ENCODE measurements at places on chromosomes 16 and 17.

- DNase-seq = no peak
Measured at GRCh38 chr17:34365340-34365739, 2.3 kb upstream of the CCL1 start.

DNA sequence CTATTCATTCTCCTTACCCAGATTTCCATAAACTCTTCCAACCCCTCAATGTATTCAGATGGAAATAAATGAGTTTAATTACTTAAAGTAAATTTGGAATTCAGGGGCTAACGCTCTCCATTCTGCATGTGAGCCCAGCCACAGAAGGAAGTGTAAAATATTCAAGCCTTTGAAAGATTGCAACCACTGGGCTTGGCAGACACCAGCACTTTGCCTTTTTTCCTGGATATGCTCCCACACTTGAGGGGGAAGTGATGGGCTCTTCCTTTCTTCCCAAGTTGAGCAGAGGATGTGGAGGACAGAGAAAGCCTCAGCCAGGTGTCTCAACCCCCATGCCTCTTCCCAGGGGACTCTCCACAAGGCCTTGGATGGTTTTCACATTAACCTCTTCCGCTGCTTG, 825.1 kb upstream of the EEF2KMT start:
- DNase-seq = no peak

DNA sequence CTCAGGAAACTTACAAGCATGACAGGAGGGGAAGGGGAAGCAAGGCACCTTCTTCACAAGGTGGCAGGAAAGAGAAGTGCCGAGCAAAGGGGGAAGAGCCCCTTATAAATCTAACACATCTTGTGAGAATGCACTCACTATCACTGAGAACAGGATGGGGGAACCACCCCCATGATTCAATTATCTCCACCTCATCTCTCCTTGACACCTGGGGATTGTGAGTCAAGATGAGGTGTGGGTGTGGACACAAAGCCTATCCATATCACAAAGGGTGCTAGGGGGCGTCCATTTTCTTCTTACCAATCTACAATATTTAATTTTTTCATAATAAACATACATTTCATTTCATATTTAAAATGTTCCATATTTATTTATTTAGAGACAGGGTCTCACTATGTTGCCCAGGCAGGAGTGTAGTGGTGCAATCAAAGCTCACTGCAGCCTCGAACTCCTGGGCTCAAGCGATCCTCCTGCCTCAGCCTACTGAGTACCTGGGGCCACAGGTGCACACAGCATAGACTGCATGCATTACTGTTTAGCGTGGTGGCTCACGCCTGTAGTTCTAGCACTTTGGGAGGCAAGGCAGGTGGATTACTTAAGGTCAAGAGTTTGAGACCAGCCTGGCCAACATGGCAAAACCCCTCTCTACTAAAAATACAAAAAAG, 26.5 kb upstream of the FAAP100 start:
- DNase-seq = no peak

GRCh38 chr16:2720719-2721633, 952 bp upstream of the PRSS27 start:
- peak; percentile 87 for DNase-seq

GRCh38 chr17:40559954-40560591, 5.2 kb downstream of the CCR7 start:
- peak; percentile 87 for DNase-seq

GRCh38 chr17:15169676-15170075, 95.5 kb downstream of the PMP22 start:
- peak; percentile 70 for DNase-seq

- DNase-seq = no peak
Measured at GRCh38 chr16:25812215-25812614, 120.5 kb downstream of the HS3ST4 start.

DNA sequence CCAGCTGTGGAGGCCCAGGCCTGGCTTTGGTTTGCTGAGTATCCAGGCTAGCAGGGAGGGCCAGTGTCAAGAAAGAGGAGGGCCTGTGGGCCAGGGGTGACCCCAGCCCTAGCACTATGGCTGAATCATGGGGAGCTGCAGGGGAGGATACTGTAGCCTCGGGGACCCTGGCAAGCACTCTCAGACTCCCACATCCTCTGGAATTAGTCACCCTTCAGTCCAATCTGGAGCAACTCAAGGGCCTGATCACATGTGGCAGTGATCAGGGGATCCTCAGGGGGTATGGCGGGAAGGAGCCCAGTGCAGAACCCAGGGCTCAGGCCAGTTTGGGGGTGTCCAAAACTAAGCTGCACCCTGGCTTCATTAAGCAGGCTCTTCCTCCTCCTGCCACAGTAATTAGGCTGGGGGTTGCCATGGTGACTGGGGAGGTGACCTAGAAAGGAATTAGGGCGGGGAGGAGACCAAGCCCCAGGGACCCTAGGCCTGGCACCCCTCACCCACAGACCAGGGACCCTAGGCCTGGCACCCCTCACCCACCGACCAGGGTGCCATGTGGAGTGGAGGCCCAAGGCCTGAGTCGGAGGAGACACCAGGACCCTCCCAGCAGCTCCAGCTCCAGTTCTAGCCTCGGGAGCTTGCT, 5.8 kb downstream of the NLGN2 start:
- no peak for DNase-seq

DNA sequence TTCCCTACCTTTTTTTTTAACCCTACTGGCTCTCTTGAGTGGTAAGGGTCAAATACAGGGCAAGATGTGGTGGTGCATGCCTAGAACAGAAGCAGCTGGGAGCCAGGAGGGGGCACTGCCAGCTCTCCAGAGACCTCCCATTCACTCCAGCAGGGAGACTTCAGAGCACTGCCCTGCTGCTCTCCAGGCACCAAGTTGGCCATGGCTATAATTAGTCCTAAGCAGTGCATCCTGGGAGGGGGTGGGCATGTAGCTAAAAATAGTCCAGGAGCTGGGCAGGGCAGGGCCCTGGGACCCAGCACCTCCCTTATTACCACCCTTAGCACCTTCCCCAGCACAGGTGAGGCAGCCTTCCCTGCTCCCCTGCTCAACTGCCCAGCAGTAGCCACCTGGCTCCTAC, 3.5 kb downstream of the CORO6 start:
- DNase-seq = peak; percentile 68

GRCh38 chr17:10042589-10043244, 137.6 kb upstream of the RCVRN start:
- no peak for DNase-seq

- DNase-seq = no peak
Measured at GRCh38 chr17:41392278-41392677, 5.1 kb downstream of the KRT31 start.

DNA sequence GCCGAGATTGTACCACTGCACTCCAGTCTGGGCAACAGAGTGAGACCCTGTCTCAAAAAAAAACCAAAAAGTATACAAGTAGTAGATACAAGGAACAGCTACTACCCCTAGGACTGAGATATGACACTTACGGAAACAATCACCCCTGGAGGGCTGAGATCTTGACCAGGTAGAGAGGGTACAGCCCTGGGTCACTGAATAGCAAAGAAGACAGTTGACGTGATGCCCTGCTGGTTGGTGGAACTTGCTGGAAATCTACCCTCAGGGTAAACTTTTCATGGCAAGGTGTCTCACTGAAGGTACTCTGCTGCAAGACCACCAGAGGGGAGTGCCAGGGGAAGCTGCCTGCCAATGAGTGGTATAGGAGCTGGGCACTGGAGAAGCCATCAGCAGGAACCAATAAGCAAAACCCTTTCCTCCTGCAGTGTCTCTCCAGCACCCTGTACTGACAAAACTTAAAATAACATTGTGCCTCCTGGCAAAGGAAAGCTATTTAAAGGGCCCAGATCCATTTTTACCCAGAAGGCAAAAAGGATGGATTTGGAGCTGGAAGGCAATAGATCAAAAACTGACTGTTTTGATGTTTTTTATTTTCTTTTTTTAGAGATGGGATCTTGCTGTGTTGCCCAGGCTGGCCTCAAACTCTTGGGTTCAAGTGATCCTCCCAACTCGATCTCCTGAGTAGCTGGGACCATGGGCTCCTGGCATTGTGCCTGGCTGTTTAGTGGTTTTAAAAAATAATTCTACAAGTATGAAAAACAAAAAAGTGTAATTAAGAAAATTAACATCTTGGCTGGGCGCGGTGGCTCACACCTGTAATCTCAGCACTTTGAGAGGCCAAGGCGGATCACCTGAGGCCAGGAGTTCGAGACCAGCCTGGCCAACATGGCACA, 11.3 kb upstream of the PDXDC1 start:
- DNase-seq = no peak

- peak; percentile 20 for DNase-seq
Measured at GRCh38 chr16:58393138-58393504, 850 bp downstream of the GINS3 start.

DNA sequence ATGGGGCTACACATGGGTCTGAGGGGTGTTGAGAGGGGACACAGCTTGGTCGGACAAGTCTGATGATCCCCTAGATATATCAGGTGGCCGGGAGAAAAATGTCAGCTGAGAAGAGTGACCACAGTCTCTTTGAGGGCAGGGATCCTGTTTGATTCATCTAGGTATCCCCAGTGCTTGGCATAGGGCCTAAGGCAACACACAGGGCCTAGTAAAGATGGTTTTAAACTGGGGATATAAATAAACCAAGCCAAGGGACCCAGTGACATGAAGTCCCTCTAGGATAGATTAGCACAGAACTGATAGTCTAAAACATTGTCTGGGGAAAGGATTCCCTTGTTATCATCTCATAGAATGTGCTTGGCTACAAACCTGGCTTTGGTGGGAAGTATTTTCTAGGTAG, 1.4 kb downstream of the ERCC4 start:
- no peak for DNase-seq

- peak; percentile 54 for DNase-seq
Measured at GRCh38 chr17:73196500-73196899, 3.6 kb downstream of the COG1 start.

DNA sequence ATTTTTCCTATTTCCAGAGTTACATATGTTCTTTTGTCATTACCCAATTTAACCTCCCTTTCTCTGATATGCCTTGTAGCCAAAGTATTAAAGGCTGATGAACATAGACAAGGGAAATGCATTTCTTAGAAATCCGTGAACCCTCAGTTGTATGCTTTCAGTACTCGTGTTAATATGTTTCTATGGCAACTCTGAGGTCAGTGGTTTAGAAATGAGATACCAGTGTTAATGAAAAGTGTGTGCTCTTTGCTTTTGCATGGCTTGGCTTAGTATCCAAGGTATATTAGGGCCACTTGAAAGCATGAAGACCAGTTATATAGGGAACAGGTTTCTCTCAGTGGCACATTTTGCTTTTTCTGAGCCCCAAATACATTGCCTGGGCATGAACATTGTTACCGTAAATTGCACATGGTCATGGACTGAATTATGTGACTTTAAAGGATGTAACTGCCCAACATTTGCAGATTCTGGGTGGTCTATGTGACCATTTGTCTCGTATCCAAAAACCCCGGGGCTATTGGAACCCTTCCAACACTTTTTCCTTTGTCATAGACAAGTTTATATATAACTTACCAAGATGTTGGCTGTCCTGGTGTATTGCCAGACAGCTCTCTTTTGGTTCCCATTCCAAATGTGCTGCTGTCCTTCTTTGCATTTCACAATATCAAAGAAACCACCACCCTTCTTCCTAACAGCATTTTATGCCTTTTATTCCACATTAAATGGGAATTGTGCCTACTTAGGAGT, 17.5 kb downstream of the ABHD15 start:
- DNase-seq = no peak

- DNase-seq = peak; percentile 26
Measured at GRCh38 chr17:13107676-13108235, 89.9 kb upstream of the ELAC2 start.

DNA sequence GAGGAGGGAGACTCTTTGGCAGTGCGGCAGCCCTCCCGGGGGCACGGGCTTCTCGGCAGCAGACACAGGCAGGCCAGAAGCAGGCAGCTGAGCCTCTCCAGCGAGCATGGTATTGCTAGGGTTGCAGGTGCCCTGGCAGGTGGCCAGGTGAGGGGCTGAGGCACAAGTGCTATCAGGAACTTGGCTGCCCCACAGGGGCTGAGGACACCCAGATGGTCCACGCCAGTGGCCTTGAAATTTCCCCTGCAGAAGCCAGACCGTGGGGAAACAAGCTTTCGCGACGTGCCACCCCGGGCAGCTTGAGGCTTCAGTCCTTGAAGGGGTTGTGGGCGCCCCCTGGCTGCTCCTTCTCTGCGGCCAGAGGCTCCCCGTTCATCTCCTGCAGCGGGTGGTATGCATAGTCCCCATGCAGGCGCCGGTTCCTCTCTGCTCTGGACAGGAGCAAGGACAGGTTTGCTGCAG, 8.5 kb downstream of the NAGPA start:
- DNase-seq = no peak

DNA sequence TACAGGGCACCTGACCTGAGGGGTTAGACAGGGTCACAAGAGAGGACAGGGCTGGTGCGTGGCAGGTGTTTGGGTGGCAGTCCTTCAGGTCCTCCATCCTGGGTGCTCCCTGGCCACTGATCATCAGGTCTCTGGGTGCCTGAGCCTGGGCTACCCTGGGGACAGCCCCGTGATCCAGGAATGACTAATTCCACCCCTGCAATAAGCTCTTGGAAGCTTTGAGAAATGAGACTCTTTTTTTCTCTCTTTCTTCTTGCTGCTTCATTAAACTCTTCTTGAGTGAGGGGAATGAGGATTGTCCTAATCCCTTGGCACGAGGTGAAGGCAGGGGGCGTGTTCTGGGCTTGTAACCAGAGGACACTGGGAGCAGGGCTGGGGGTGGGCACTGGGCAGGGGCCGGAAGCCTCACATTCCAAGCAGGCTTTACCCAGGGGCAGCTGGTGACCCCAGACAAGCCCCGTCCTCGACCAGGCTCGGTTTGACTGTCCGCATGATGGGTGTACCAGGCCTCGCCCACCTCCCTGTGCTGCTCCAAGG, 21.4 kb upstream of the SPNS2 start:
- no peak for DNase-seq

- DNase-seq = no peak
Measured at GRCh38 chr17:78892520-78892919, 10.5 kb downstream of the CEP295NL start.

- no peak for DNase-seq
Measured at GRCh38 chr17:57752031-57752905, 7.2 kb upstream of the CCDC182 start.

- DNase-seq = peak; percentile 48
Measured at GRCh38 chr17:41777157-41777573, 9.3 kb downstream of the JUP start.

All from fibroblast of skin of back (primary cell).